ENCODE measurements at places on chromosomes 2 and 18.
A peak's percentile ranks its signal among the peaks of the same experiment; 100 is the strongest.

- DNase-seq: no peak
Observed at GRCh38 chr18:33699372-33699771, 121.4 kb downstream of the ASXL3 start.

DNA sequence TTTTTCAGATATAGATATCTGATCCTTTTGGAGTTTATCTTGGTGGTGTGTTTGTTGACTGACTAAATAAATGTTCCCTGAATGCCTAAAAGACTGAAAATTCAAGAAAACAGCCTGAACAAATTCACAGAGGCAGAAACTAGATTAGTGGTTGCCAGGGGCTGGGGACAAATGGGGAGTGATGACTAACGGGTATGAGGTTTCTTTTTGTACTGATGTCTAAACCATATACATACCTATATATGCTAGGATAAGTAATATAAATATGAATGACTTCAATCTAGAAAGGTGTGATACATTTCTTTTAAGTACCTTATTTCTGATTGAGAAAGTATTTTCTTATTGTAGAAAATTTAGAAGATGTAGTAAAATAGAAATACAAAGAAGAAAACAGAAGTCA is 176.9 kb upstream of the PGAP1 start:
- DNase-seq: no peak

GRCh38 chr2:32553829-32554432 is 73.9 kb upstream of the TTC27 start:
- DNase-seq: peak; percentile 60

DNA sequence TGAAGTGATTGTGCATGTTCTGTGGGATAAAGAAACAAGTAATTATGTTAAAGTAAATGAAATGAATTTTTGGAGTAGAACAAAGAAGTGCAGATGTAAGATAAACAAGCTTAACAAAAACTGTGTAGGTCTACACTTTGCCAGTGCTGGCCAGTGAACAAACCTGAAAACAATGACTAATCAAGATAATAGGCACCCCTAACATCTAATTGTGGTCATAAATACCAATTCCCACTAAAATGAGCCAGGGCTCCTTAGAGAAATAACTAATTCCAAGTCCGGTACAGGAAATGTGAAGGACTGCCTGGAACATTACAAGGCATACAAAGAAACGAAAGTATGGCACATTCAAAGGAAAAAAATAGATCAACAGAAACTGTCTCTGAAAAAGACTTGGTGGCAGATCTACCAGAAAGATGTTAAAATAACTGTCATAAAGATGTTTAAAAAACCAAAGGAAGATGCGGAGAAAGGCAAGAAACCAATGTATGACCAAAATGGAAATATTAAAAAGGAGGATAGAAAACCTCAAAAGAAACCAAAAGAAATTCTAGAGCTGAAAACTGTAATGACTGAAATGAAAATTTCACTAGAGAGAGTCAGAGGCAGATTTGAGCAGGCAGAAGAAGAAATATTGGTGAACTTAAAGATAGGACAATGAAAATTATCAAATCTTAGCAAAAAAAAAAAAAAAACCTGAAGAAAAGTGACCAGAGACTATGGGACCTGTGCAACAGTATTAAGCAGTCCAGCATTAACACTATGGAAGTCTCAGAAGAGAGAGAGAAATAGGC is 94.7 kb upstream of the SLC66A3 start:
- no peak for DNase-seq

DNA sequence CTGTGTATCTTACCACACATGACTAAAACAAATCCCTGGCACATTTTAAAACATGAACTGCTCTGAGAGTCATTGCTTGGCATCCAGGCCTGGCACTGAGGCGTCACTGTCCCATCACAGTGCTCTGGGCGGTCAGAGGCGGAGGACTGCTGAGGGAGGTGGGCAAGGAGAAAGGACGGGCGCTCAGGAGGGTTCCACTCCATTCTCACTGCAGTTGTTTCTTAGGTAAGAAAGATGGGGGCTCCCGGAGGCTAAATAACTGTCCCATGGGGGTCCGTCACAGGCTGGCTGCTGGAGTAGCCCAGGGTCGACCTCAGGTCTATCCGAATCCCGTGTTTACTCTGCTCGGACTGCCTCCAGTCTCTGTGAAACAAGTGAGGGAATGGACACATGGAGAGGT is 117.5 kb downstream of the FAM168B start:
- no peak for DNase-seq

DNA sequence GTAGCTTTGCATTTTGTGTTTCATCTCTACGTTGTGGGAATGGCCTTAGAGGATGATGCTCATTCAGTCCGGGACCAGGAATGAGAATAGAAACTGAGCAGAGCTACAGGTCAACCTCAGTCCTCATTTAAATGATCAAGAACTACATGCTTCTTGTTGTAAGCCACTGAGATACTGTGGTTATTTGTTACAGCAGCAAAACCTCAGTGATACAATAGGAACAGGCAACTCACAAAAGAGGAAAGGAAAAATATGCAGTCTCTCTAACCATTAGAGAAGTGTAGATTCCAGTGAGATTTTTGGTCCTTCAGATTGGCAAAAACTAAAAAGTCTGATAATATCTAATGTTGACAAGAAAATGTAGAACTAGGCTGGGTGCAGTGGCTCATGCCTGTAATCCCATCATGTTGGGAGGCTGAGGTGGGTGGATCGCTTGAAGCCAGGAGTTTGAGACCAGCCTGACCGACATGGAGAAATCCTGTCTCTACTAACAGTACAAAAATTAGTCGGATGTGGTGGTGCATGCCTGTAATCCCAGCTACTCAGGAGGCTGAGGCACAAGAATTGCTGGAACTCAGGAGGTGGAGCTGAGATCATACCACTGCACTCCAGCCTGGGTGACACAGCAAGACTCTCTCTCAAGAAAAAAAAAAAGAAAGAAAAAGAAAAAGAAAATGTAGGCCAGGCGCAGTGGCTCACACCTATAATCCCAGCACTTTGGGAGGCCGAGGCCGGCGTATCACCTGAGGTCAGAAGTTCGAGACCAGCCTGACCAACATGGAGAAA is 13.3 kb downstream of the CHCHD5 start:
- DNase-seq: no peak

- DNase-seq: no peak
Observed at GRCh38 chr2:157460384-157460837, 16.5 kb upstream of the CYTIP start.

DNA sequence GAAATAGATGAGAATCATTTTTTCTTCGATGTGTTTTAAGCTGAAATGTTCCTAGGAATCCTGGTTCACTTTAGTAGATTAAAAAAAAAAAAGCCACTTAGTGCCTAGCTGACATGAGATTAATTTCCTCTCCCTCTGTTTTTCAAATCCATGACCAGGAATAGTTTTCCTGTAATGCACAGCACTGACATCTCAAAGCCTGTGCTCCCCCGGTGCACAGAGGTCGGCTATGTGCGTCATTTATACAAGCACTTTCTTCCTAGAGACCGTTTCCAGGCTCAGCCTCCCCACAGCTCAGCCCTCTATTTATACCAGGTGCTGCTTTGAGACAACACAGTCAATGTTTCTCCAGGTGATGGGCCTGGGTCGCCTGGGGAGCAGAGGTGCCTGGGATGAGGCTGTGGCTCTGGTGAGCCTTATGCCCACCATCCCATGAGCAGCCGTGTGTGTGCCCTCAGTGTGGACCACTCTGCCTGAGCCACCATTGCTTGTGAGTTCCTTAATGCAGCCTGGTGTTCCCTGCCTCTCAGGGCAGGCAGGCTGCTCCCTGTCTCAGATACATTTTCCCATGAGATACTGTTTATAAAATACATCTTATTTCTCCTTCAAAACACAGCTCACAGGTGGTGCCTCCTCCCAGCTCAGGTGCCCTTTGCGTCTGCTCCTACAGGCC is 515.7 kb upstream of the HS6ST1 start:
- no peak for DNase-seq

GRCh38 chr18:10661317-10661716 is 135.5 kb downstream of the NAPG start:
- DNase-seq: no peak

DNA sequence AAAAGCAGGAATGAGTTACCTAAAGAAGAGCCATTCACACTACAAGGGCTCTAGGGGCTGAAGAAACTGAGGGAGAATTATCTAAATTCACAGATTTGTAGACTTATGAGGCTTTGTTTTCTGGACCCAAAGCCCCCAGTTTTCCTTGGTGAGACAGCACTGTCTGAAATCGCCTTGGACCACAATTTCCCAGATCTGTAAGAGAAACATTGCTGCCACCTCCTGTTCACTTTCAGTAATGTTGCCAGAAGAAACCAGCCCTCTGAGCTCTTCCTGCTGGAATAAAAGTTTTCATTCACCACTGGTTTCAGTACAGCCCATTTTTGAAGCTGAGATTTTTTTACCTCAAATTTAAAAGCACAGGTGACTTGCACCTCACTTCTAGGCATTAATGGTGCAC is 169.2 kb downstream of the CDH20 start:
- DNase-seq: peak; percentile 5

DNA sequence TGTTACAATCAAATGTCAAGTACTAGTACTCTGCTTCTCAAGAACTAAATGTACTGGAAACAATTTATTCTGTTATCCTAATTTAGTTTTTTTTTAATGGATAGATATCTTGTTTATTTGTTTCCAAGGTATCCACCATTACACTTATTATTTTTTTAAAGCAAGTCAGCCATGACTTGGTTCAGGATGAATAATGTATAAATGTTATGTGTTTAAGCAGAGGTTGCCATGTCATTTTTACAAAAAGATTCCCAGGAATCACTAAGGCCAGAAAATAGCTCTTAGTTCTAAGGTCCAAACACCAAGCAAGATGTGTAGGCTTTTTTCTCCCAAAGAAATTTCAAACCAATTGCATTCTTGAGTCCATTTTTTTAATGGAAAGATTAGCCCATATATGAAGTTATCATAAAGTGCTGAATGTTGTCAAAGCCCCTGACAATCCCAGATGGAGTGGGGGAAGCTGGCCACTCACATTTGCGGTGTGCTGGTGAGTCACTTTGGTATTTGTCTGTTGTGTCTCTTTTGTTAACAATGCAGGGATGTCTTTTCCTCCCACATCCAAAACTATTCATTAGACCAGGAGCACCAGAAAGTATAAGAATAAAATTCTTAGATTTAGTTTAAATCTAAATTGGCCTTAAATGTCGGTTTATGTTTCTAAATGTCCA is 158.9 kb downstream of the COL6A3 start:
- no peak for DNase-seq

DNA sequence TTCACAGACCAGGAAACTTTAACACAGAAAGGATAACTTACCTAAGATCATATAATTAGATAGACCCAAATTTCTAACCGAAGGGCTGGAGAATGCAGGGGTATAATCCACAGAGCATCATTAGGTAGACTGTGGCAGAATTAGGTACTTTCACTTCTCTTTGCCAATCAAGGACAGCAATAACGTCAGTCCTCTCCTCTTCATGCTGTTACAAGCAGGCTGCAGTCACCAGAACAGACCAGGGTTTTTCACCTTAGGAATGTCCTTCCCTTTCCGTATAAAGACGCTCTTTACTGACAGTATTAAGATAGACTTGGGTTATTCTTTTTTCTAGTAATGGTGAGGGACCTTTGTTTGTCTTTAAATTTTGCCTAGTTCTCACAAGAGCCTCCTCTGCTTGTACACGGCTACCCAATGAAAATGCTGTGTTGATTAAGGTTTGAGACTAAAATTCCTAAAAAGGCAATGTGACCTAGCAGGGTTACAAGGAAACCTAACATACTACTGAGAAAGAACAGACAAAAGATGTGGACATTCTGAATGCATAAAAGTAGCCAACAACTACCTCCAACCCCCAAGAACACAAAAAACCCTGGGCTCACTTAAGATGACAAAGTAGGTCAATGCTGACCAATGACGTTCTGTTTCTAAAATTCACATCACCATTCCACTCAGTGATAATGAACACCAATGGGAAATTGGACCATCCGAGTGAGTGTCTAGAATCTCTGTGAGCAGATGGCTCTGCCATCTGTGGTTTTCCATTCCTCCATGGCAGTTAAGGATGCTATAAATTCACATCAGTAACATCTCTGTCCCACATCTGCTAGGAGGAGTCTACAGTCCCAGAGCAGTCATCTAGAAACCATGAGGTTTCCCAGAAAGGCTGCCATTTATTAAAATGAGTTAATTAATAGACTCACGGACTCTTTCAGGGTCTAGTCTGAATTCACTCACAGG is 2.1 kb downstream of the PDIA6 start:
- DNase-seq: no peak

DNA sequence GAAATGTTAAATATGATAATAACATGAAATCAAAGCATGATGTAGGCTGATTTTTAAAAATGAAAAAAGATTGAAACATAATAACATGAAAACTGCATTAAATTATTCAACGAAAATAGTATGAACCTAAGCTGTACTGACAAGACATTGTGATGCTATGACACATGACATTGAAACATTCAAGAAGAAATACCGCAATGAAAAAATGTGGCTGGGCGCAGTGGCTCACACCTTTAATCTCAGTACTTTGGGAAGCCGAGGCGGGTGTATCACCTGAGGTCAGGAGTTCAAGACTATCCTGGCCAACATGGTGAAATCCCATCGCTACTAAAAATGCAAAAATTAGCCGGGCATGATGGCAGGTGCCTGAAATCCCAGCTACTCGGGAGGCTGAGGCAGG is 14.6 kb downstream of the CXCR1 start:
- DNase-seq: no peak

DNA sequence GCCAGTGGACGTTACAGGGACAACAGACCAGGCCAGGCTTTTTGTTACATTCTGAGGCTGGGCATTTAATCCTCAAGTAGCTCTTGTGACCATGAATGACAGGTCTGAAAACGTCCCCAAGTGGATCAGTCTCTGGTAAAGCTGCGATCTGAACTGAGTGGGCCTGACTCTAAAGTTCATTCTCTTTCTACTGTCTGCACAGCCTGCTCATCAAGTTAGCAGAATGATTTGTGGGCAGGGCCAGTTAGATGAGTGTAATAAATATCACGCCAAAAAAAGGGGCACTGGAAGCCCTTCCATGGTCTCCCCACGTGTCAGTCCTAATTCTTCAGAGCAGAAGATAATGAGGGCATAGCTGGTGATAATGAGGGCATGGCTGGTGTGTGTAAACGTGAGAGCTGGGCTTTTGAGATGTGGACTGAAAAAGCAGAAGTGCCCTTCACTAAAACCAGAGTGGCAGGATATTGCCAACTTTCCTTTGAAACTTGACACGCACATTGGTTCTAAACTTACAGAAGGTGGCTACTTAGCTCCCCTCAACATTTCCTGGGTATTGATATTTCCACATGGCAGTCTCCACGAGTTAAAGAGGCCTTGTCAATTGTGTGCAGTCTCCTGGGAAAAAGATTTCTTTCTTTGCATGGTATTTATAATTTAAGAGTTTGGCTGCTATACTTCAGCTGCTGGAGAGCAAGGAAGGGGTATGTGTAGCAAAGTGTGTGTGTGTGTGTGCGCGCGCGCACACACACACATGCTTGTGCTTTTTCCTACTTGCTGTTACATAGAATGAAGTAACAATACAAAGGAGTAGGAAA is 72.7 kb upstream of the LYPD6B start:
- DNase-seq: peak; percentile 94

GRCh38 chr18:46429130-46429529 is 227.9 kb downstream of the LOXHD1 start:
- no peak for DNase-seq

Data from AML-193 (cell line).